ENCODE measurements at places on chromosomes 1 and 21.

DNA sequence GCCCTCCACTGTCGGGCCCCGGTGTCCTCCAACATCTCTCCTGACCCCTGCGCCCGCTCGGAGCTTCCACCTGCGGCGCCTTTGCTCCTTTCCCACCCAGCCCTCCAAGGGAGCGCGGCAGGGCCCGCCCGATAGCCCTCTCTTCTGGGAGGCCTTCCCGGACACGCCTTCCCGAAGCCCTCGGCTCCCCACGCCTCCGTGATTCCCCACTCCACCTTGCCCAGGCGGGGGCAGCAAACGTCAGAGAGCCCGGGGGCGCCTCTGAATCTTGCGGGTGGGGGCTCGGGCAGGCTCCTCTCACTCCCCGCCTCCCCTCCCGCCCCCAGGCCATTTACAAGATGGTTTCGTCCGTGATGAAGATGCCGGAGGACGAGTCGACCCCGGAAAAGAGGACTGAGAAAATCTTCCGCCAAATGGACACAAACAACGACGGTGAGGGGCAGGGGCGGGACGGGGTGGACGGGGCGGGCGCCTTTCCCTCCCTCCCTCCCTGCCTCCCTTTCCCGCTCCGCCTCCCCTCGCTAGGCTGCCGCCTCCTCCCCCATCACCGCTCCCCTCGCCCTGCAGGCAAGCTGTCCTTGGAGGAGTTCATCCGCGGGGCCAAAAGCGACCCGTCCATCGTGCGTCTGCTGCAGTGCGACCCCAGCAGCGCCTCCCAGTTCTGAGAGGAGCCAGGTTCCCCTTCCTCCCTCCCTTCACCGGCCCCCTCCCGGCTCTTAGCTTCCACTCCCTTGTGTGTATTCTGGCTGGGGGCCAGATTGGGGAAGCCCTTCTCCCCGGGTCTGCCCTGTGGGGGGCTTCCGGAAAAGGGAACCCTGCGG, 7.1 kb downstream of the HPCA start:
- DNase-seq: peak; percentile 27

DNA sequence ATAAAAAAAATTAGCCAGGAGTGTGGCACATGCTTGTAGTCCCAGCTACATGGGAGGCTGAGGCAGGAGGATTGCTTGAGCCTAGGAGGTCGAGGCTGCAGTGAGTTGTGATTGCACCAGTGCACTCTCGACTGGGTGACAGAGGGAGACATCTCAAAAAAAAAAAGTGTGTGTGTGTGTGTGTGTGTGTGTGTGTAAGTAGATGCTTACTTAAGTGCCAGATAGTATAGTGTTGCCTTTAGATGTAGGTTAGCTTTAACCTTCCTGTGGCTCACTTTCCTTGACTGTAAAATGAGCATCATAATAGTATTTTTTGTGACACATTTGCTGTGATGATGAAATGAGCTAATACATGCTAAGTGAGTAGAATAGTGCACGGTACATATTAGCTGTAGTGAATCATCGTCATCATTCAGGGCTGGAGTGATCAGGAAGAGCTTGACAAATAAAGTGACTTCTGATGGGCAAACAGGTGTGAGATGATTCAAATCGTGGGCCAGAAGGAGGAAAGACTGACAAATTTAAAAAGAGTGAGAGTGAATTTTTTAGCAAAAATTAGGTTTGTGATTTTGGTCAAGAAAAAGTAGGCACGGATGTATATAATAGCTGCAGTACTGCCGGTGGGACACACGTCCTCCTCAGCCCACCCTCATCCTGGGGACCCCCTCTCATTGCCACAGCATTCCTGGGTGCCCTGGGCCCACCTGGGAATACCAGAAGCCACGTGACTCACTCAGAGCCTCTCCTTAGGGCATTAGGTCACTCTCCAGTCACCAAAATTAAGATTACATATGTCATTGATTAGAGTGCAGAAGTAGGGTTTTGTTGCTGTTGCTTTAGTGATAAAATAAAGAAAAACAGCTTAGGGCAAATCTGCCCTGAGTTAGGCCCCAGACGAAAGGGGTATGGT, 33.9 kb downstream of the EIF2D start:
- no peak for DNase-seq

- peak; percentile 63 for DNase-seq
Observed at GRCh38 chr1:79197421-79197820, 190.9 kb upstream of the ADGRL4 start.

GRCh38 chr1:205003358-205004131, 39.5 kb upstream of the CNTN2 start:
- DNase-seq: no peak

GRCh38 chr1:215900684-215901083, 333.6 kb downstream of the KCTD3 start:
- no peak for DNase-seq

GRCh38 chr1:171509191-171509590, 23.9 kb downstream of the PRRC2C start:
- no peak for DNase-seq

DNA sequence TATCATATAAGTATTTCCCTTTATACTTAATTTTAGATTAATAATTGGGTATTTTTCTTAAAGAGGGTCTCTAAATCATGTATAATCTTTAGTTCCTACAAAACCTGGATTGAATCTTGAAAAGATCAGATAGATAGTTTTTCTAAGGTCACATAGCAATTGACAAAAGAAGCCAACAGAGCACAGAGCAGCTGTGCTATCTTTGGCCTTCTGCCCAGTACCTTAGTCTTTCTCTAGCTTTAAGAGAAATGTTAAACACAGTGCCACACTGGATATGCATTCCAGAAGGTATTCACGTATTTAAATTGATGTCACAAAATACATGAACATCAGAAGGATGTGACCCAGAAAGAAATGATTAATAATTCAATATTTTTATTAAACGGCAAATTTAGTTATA, 86.8 kb downstream of the C21orf91 start:
- DNase-seq: no peak

- no peak for DNase-seq
Observed at GRCh38 chr1:183792300-183792699, 12.6 kb upstream of the RGL1 start.

DNA sequence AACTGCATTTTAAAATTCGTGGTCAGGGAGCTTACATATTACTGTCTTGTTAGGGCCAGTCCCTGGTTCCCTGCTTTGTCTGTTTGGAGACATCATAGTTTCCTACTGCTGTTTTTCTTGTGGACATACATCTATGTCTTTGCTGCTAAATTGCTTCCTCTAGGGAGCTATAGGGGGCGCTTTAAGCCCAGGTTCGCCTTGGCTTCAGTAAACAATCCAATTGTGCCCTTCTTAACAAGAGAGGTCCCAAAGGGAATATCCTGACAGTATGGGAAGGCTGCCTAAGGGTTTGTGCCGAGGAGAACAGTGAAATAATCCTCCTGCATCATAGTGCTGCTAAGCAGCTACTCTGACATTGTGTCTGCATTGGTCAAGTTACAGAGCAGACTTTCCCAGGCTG, 112.5 kb downstream of the USH2A start:
- peak; percentile 74 for DNase-seq

DNA sequence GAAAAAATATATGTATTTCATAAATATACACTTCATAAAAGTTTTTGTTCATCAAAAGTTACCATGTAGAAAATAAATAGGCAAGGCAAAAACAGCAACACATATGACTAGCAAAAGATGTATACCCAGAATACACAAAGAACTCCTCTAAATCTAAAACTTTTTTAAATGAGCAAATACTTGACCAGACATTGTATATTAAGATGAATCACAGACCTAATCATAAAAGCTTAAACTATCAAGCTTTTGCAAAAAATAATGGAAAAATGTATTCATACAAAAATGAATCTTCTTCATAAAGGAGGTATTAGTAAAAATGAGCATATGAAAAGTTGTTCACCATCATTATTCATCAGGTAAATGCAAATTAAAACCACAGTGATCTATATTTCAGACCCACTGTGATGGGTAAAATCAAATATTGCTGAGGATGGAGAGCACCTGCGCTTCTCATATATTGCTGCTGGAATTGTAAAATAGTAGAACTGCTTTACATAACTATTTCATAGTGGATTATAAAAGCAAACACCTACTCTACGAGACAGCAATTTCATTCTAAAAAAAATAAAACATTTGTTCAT, 78.3 kb upstream of the RGS1 start:
- DNase-seq: no peak
